Lower leg skin (tissue), 4 donors: ENCODE measurements at places on chromosomes 5 and 9. TPM values are rescaled to one million over a fixed set of nuclear protein-coding genes. Genes with fewer than 3 reads are reported as not detected.
A peak's percentile ranks its signal among the peaks of the same experiment; 100 is the strongest.

DNA sequence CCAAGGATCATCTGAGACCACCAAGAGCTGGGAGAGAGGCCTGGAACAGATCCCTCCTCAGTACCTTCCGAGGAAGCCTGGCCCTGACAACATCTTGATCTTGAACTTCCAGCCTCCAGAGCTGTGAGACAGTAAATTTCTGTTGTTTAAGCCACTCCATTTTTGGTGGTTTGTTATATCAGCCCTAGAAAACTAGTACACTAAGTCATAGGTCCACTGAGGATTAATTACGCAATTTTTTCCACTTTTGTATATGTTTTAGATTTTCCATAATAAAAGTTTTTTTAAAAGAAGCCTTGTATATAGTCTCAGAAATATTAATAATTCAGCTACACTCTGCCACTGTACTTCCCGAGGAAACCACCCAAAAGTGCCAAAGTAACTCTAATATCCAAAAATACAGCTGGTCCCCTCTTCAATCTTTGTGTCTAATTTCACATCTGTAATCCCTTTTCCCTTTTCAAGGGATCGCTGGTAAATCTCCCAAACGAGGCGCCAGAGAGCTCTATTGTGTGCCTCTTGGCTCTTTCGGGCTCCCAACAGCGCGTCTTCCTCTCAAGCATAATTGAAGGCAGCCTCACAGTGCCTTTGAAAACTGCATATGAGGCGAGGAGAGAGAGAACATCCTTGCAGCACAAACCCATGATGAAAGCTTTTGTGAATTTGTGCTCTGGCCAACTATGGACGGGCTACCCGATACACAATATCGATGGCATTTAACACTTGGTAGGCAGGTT, 32.7 kb downstream of the PRUNE2 start:
- no peak for DNase-seq

DNA sequence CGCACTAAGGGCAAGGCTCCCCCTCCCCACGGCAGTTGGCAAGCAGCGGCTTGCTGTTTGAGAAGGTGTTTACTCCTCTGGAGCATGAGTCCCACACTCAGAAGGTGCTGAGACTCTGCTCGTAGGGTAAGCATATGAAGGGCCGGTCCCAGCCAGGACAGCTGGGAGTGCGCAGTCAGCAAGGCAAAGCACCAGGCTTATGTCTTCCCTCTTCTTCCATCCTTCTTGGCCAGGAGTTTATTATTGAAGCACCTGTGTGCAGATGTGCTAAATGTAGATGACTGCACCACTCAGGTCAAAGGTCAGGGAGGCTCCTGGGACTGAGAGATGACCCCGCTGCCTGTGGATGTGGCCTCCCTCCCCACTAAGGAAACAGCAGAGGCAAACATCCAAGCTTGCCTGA, 27.0 kb upstream of the CDKN2AIPNL start:
- no peak for DNase-seq

DNA sequence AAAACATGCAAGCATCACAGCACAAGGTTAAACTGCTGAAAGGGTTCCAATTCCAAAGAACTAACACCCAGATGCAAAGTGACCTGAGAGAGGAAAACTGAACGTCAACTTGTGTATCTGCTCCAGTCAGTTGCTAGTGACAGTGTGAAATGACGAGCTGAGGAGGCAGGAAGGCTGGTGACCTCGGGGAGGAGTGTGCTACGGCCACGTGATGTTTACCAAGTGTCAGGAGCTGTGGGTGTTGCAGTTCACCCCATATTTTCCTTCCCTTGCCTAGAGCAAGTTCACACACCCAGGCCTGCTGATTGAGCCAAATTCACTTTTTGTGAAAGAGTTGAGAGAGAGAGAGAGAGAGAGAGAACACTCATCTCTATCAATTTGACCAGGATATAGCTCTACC, 231.6 kb upstream of the ANKH start:
- DNase-seq: no peak

DNA sequence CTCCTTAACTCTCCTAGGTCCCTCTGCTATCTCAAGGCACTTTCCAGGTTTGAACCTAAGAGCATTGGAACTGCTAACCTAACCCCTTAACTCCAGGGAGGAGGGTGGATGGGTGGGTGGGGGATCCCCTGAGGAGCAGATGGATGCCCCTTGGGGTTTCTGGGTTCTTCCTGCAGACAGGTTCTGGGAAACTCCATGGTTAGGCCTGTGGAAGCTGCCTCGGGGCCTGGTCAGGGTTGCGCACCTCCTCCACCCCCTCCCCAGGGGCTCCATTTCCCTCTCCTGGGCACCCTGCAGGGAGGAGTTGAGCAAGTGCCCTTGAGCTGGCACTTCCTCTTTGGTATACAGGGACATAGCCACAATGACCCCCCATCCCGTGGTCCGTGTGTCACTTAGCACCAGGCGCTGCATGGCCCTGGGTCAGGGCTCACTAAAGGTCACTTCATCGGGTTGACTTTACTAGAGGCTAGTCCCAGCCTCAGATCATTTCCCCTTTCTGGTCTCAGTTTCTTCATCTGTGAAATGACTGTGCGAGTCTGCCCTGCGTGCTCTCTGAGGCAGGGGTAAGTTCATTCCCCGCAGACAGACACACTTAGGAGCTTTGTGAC, 16.0 kb downstream of the CXXC5 start:
- peak; percentile 91 for DNase-seq

- DNase-seq: no peak
Measured at GRCh38 chr5:68748101-68748500, 345.7 kb upstream of the SLC30A5 start.

The LTC4S gene
- total RNA-seq: 14.8 TPM

DNA sequence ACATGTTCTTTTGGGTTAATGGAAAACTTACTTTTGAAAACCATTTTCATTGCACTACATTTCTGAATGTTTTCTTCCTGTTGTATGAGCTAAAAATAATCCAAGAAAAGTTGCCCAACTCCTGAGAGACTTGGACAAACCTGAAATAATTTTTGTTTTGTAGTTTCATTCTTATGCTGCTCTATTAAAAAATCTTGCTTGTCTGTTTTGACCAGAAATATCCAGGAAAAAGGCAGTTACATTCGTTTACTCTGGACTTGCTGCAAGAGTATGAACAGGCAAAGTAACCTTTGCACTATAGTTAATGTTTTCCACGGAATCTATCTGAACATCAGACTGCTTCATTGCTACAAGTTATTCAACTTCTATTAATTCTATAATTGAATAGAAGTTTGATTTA, 200.1 kb upstream of the DAB2 start:
- DNase-seq: no peak

The ISOC1 gene
- 38.7 TPM for total RNA-seq

GRCh38 chr5:140595538-140596300, 31.1 kb downstream of the SLC35A4 start:
- no peak for DNase-seq

DNA sequence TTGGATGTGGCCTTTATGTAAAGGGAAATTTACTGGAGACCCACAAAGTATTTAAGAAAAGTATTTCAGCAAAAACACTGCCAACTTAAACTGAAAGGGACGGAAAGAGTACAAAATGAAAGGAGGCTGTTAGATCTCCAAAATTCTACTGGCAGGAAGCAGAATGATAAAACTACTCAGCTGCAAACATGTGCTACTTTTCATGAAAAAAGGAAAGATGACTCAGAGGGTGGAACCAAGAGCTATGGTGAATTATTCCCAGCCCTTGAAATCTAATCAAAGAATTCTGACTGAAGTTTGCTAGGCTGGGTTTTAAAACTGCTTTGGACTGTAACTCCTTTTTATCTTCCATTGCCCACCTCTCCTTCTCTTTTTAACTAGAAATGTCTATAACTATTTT, 58.6 kb upstream of the ZBED3 start:
- DNase-seq: no peak

DNA sequence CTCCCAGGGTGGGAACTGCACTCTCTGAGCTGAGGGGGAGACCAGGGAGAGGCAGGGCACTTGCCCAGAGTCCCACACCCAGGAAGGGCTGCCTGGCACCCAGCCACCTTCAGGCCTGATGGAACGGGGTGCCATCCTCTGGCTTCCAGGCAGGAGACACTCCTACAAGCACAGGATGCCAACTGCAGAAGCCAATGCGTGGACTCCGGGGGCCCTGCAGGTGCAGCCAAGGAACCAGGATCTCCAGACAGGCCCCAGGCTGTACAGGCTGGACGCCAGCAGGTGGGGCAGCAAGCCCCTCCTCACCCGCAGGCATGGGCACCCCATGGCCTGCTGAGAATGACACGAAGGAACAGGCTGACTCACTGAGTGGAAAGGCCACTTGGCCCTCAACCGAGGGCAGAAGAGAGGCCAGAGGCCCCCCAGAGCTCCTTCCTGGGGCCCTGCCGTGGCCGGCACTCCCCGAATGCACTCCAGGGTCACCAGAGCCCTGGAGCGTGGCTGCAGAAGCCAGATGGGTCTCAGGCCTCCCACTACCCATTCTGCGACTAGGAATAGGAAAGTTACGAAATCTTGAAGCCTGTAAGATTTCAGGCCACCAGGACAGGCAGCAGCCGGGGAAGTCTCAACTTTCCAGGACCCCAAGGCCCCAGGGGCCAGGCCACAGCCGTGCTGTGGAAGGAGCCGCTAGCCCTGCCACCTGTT, 15.7 kb downstream of the NACC2 start:
- DNase-seq: no peak

DNA sequence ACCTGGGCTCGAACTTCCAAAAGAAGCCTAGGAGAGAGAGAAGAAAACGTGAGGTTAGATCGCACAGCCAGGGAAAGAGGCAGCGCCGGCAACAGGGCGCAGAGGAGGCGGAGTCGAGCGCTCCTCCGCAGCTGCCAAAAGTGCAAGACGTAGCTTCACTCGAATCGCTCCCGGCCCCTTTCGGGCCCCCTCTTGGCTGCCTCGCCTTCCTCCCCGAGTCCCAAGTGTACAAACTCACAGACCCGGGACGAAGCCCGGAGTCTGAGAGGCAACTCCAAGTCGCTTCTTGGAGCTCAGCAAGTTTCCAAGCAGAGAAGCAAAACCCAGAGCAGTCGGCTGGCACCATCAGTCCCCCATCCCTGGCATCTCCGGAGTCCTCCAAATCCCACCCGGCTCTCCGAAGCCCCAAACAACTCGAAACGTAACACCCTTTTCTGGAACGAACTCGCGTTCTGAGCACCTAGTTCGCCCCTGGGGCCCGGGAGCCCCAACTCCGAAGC, 1.2 kb downstream of the MIER3 start:
- DNase-seq: peak; percentile 94

GRCh38 chr9:130042885-130043653, at the start of gene FNBP1:
TSS of gene FNBP1 (minus strand) at chr9:130043189. CDS start at chr9:130042975, 214 bp downstream.
- peak; percentile 67 for DNase-seq

The MSMP gene
- 2.8 TPM for total RNA-seq

DNA sequence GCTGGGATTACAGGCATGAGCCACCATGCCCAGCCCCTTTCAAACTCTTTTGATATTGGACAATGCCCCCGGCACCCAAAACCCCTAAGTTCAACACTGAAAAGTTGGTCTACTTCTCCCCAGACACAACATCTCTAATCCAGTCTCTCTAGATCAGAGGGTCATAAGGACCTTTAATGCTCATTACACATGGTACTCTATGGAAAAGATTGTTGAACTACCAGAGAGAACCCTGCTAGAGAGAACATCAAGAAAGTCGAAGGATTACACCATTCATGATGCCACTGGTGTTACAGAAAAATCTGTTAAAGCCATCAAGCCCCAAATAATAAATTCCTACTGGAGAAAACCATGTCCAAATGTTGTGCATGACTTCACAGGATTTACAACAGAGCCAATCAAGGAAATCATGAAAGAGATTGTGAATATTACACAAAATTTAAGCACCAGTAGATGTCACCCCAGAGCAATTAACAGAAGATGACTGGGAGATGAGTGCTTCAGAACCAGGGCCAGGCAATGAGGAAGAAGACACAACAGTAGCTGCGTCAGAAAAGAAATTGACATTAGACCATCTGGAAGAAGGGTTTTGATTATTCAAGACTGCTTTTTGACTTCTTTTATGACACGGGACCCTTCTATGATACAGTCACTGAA, 28.3 kb upstream of the NIPAL4 start:
- no peak for DNase-seq

The FRMPD1 gene
- 15.7 TPM for total RNA-seq

- DNase-seq: peak; percentile 80
Measured at GRCh38 chr9:134061019-134061687, 6.7 kb downstream of the BRD3 start.

The IL3 gene
- total RNA-seq: not detected

DNA sequence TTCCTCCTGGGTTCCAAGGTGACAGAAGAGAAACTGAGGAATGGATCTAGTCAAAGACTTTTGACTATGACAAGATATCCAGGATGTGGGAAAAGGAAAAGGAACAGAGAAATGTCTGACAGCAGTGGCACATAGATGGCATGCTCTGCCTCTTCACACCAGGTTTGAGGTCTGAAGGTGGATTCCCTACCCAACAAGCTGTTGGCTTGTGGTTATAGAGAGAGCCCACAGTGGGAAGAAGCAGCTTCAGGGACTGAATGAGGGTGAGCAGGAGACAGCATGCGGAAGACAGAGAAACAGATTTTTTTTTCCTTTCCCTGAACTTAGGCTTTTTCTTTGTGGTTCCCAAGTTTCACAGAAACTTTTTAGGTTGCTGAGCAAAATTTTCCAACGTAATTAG, 20.6 kb downstream of the IFNW1 start:
- DNase-seq: no peak

The ADCY2 gene
- 7.9 TPM for total RNA-seq

DNA sequence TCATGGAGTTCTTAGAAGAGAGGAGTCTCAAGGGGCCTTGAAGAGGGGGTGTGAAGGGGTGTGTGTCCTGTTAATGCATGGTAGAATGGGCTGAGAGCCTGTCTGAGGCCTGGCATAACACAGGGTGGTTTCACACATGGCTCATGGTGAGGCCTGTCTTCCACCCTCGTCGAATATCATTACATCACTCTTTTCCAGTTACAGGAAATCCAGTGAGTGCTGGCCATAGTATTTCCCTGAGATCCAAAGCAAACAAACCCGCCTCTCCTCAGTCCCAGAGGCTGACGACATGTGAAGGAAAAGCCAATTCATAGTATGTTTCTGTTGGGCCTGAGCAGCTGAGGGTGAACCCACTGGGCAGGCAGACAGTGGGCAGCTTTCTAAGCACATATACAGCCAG, 159.4 kb upstream of the NR3C1 start:
- DNase-seq: no peak

The SLC6A18 gene
- not detected for total RNA-seq

The DOCK2 gene
- total RNA-seq: 3.4 TPM

DNA sequence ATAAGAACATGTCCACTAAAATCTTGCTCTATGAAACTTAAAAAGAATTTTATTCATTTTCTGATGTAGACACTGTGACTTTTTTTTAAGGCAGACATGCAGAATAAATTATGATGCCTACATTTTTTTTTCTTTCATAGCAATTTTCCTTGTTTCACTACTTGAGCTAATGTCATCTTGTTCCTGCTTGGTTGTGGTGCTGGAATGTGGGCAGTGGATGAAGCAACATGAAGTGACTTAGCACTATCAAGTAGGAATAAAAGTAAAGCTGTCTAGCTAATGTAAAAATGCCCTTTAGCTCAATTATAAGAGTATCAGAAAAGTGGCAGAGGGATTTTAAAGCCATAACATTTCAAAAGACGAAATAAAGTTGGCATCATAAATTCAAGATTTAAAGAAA, 191.0 kb downstream of the ADAMTS6 start:
- DNase-seq: no peak
